Fibroblast of skin of left quadriceps (primary cell): ENCODE measurements at places on chromosomes 7 and 10.

DNA sequence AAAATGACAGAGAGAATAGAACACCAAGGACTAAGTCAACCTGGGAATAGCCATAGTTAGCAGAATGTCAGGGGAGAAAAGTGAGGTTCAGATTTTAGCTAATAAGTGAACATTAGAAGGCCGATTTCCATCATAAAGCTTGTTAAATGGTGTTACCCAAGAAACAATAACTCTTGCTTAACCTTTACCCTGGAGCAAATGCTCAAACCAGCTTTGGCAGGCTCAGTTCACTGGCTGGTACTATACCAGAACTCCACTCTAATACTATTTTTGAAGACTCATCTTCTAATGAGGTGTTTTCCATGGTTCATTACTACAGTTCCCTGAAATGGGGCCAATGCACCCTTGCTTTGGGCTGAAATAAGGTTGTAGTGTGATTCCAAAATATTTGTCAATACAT lies 61.3 kb downstream of the RNLS start:
- no peak for DNase-seq

DNA sequence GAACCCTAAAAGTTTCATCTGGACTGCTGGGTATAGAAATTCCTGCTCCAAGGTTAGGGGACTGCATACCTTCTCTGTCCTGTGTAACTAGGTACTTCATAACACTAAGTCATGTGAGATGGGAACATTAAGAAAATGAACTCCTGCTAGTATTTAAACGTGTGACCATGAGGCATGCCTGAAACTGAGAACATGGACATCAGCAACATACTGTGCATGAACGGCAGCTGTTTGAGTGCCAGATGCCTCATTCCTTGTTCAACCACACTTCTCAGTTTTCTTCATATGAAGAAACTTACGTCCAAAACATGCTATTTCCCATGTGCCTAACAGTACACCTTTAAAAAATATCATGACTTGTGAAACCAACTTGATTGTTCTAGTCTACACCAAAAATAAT lies 88.5 kb downstream of the CREM start:
- no peak for DNase-seq

DNA sequence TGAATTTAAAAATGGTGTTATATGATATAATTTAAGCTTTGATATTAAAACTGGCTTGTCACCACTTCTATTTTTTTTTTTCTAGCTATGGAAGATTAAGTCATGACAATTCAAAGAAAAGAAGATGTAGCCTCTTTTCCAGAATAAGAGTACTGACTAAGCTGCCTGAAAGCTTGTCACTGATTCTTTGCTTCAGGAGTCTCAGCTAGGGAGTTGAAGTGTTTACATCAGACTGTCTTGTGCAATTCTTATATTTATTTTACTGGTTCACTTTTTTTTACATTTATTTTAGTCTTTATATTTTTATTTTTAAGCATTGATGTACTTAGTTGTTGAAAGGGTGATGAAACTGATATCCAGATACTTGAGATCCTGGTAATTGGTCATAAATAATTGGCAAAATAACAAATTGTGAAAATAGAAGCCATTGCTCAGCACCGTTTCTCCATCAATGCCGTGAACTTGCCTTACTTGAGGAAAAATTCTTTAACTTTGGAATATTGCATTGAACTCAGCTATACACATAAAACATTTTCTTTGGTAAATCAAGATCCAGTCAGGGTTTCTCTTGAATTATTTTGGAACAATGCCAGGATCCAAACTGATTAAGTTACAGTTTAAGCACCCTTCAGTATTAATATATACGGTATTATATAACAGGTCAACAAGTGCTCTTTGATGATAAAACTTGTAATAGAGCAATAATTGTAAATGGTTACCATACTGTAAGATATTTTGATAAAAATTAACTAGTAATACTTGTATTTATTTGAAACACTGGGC lies 156.4 kb downstream of the PHTF2 start:
- no peak for DNase-seq

DNA sequence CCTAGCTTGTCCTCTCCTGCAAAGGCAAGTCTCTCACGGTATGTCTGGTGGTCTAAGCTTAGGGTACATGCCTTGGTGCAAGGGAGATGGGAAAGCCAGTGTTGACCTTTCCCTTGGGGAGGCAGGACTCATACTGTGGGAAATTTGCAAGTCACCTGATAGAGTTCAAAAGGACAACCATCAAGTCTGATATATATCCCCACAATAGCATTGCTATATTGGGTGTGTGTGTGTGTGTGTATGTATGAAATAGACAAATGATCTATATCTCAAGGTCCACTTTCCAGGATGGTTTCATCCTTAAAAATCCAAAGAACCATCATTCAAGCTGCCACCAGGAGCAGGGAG lies 12.2 kb upstream of the FFAR4 start:
- DNase-seq = no peak

GRCh38 chr10:78327778-78328591 lies 294.3 kb downstream of the RPS24 start:
- no peak for DNase-seq

DNA sequence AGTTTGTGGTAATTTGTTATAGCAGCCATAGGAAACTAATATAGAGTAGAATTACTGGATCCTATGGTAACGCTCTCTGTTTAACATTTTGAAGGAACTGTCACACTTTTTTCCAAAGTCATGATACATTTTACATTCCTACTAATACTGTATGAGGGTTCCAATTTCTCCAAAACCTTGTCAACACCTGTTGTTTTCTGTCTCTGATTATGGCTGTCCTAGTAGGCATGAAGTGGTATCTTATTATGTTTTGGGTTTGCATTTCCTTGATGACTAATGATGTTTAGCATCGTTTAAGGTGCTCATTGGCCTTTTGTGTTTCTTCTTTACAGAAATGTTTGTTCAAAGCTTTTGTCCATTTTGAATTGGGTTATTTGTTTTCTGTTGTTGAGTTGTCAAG lies 69.6 kb downstream of the VPS50 start:
- DNase-seq = no peak

GRCh38 chr7:106294334-106294733 lies 9.6 kb upstream of the NAMPT start:
- no peak for DNase-seq

- no peak for DNase-seq
Observed at GRCh38 chr7:89339748-89340147, 544.2 kb upstream of the TEX47 start.

GRCh38 chr7:111558991-111559390 lies 3.3 kb downstream of the IMMP2L start:
- peak; percentile 23 for DNase-seq

GRCh38 chr10:81136261-81136660 lies 598.6 kb downstream of the SH2D4B start:
- no peak for DNase-seq

- no peak for DNase-seq
Observed at GRCh38 chr7:69624435-69625230, 26.4 kb downstream of the AUTS2 start.
